Ascending aorta (tissue), 2 donors: ENCODE measurements at places on chromosomes 7 and 10.

- no peaks in the 10 kb centered on the region for H3K27me3 ChIP-seq
- H3K4me1 ChIP-seq: no peaks in the 10 kb centered on the region
- DNase-seq: no peak
- no peak overlapping the region for H3K27ac ChIP-seq
These were observed 276.5 kb downstream of the DGKB start for GRCh38 chr7:14626076-14626475.

- H3K27me3 ChIP-seq: no peaks in the 10 kb centered on the region
- DNase-seq: no peak
- no peak overlapping the region for H3K4me3 ChIP-seq
- H3K4me1 ChIP-seq: no peaks in the 10 kb centered on the region
These were observed 162.9 kb upstream of the PRSS58 start for GRCh38 chr7:142420554-142421362.

GRCh38 chr10:129844216-129844766 is 119.8 kb downstream of the EBF3 start:
- DNase-seq: no peak
- no peaks in the 10 kb centered on the region for H3K27me3 ChIP-seq
- H3K36me3 ChIP-seq: no peaks in the 10 kb centered on the region
- no peak overlapping the region for H3K27ac ChIP-seq
- no peaks in the 10 kb centered on the region for H3K4me1 ChIP-seq

- H3K36me3 ChIP-seq: peaks cover 12% of the 10 kb centered on the region
- no peak for DNase-seq
- H3K4me3 ChIP-seq: peak overlapping the region; percentile 29
- H3K27me3 ChIP-seq: no peaks in the 10 kb centered on the region
- peak overlapping the region; percentile 73 for H3K27ac ChIP-seq
These were observed 19.4 kb downstream of the ITGB1 start for GRCh38 chr10:32938554-32939061.

DNA sequence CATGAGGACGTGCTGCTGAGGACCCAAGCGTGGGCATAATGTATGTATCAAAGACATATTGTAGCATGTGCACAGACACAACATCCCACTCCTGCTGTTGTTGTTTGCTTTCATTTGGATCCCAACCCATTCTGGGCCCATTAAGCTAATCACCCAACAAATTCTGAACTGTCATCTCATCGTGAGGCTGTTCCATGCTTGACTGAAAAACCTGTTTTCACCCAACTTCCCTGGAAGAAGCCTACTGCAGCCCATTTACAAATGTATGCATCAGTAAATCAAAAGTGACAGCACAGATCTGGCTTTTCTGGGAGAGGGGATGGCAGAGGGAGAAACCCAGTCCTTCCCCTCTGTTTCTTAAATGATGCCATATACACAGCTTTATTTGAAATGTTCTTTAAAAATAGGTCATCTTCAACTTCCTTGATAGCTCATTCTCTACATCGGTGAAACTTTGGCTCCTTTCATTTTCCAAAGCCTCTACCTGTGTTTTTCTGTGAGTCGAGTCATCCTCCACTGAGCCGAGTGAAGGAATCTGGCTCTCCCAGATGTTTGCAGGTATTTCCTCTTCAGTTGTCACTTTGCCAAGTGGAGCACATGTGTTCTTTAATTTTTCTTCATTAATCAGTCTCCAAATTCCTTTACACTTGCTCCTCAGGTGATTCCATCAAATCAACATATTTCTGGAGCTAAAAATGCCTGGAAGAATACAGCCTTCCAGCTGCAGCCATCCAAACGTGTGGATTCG is 151.8 kb downstream of the CHN2 start:
- no peak overlapping the region for H3K27ac ChIP-seq
- no peaks in the 10 kb centered on the region for H3K4me1 ChIP-seq
- no peak for DNase-seq
- H3K36me3 ChIP-seq: no peaks in the 10 kb centered on the region
- H3K4me3 ChIP-seq: no peak overlapping the region

- no peak for DNase-seq
- H3K4me3 ChIP-seq: no peak overlapping the region
These were observed 313.5 kb downstream of the CCDC3 start for GRCh38 chr10:12687996-12688395.

- H3K4me3 ChIP-seq: no peak overlapping the region
- H3K36me3 ChIP-seq: no peaks in the 10 kb centered on the region
- peaks cover 21% of the 10 kb centered on the region for H3K4me1 ChIP-seq
- H3K27me3 ChIP-seq: no peaks in the 10 kb centered on the region
These were observed 4.9 kb downstream of the TMEM270 start for GRCh38 chr7:73865738-73866445.

DNA sequence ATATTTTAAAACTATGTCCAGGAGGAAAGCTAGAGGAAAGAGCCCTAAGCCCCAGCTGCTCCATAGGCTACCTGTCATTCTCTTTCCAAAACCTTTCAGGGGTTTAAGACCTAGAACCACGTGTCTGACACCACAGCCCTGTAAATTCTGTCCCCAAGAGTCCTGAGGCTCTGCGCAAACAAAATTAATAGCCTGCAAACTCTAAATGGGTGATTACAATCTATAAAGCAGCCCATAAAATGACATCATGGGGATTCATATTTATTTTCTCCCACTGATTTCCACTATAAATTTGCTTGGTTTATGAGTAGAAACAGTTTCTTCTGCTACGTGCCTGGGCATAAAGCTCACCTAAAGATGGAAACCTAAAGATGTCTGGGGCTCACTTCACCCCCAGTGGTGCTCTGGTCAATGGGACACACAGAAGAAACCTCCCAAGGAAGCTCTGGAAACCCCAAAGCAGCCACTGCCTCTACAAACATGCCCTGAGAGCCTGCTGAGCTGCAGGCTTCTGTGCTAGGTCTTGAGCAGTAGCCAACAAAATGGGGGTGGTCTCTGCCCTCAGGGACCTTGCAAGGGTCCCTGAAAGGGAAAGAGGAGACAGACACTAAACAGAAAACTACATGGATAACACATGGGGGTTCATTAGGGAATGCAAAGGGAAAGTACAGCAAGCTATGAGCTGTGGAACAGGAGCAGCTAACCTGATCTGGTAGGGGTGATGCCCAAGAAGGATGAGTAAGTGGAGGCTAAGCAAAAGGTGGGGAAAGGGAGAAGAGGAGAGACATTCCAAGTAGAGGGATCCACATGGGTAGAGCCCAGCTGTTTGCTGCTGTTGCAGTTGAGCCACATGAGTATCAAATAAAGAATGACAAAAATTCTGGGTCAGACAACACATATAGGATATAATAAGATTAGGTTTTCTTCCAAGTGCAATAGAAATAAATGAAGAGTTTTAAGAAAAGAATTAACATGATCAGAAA is 331.7 kb downstream of the KCNMA1 start:
- peaks cover 29% of the 10 kb centered on the region for H3K4me1 ChIP-seq
- no peak for DNase-seq
- H3K36me3 ChIP-seq: no peaks in the 10 kb centered on the region
- H3K4me3 ChIP-seq: no peak overlapping the region
- no peak overlapping the region for H3K27ac ChIP-seq

- no peak overlapping the region for H3K27ac ChIP-seq
- H3K27me3 ChIP-seq: no peaks in the 10 kb centered on the region
- H3K4me1 ChIP-seq: no peaks in the 10 kb centered on the region
- no peak for DNase-seq
These were observed 24.1 kb upstream of the FFAR4 start for GRCh38 chr10:93542358-93542791.

DNA sequence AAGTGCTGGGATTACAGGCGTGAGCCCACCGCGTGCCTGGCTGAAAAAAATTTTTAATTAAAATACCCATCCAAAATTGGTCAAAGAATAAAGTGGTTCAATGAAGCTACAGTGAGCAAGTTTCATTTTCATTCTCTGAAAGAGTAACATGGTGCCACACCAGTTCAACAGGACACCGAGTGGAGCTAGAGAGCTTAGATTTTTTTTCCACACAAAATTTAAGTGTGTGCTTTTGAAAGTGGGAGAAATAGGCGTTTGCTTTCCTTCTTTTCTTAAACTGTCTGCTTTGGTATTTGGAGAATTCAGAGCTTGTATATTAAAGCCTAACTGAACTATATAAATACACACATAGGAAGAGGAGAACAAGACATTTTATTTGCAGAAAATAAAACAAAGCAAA is 43.4 kb downstream of the BPGM start:
- H3K27ac ChIP-seq: peak overlapping the region; percentile 95
- peak overlapping the region; percentile 68 for H3K4me3 ChIP-seq
- peaks cover 12% of the 10 kb centered on the region for H3K4me1 ChIP-seq
- no peak for DNase-seq

DNA sequence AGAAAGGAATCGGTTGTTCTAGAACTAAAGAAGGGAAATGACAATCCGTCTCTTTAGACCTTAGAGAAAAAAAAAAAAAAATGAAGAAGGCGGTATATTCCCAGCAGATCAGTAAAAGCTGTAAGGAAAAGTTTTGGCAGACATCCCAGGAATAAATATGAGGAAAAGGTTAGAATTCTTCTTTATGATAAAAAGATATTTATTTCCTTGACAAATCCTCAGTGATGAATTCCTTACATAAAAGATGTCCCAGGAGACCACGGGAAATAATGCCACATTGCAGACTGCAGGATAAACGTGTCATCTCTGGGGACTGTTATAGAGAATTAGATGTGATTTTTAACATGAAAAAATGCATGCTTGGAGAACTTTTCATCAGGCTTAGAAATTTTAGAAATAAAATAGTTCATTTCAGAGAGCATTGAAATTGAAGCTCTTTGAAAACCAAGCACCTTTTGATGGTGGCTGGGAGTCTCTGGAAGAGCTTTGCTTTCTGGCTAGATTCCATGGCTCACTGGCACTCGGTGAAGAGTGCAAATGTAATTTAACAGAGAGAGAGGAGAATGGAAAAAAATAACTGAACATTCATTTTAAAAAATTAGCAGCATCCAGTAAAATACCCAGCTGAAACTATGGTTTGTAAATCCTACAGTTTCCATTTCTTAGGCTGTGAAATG is 98.2 kb downstream of the PRPF18 start:
- H3K27me3 ChIP-seq: no peaks in the 10 kb centered on the region
- no peaks in the 10 kb centered on the region for H3K36me3 ChIP-seq
- DNase-seq: no peak
- no peaks in the 10 kb centered on the region for H3K4me1 ChIP-seq

- no peak for DNase-seq
- H3K36me3 ChIP-seq: no peaks in the 10 kb centered on the region
- H3K4me3 ChIP-seq: no peak within 1 kb of the TSS
- H3K27me3 ChIP-seq: no peaks in the 10 kb centered on the region
These were observed at the start of gene LRRTM3 for GRCh38 chr10:66925896-66926715. LRRTM3 (plus strand) TSS chr10:66926036.

DNA sequence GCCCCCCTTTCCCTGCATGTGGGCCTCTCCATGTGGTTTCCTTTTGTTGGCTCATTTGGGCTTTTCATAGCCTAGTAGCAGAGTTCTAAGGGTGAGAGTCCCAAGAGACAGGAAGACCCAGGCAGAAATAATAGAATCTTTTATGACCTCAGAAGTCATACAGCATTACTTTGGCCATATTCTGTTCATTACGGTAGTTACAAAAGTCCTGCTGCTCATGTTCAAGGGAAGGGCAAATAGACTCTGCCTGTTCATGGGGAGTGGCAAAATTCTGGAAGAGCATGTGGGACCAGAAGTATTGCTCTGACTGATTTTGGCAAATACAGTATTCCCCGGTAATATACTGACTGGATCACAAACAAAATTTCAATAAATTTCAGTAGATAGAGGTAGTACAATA is 910.3 kb downstream of the LRMDA start:
- H3K4me3 ChIP-seq: no peak overlapping the region
- no peaks in the 10 kb centered on the region for H3K27me3 ChIP-seq
- no peaks in the 10 kb centered on the region for H3K36me3 ChIP-seq
- H3K27ac ChIP-seq: no peak overlapping the region
- no peaks in the 10 kb centered on the region for H3K4me1 ChIP-seq
- no peak for DNase-seq

- no peaks in the 10 kb centered on the region for H3K27me3 ChIP-seq
- no peaks in the 10 kb centered on the region for H3K4me1 ChIP-seq
- H3K27ac ChIP-seq: no peak overlapping the region
- no peak overlapping the region for H3K4me3 ChIP-seq
These were observed 134.0 kb downstream of the TPST1 start for GRCh38 chr7:66339141-66339540.

DNA sequence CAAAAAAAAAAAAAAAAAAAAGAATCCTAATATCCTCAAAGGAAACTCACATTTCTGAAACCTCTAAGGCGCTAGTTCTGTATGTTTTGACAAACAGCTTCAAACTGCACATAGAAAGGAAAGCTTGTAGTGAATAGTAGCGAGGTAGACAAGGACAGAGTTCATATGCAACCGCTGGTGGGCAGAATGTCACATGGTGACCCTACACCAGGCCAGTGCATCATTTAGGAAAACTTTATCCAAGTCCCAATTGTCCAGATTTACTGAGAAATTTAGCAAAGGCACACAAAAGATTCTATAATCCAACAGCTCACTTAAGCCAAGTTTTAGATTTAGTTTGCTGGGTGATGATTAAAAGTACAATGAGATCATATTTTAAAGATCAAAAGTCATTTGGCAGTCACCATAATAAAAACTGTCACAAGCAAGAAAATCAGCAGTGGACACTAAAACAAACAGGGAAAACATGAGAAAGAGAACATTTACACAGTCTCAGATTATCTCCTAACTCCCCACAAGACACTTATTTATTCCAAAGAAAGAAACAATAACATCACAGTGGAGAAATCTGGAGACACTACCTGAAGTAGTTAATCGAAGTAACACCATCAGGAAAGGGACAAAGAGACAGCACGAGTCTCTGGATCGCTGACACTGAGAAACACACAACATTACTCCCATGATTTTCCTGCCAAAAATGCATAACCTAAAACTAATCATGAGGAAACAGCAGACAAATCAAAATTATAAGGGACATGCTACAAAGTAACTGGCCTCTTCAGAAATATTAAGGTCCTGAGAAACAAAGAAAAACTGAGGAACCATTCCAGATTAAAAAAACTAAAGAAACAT is 20.2 kb downstream of the FAM204A start:
- no peaks in the 10 kb centered on the region for H3K4me1 ChIP-seq
- H3K4me3 ChIP-seq: no peak overlapping the region
- peaks cover 6% of the 10 kb centered on the region for H3K36me3 ChIP-seq
- peak overlapping the region; percentile 38 for H3K27ac ChIP-seq

DNA sequence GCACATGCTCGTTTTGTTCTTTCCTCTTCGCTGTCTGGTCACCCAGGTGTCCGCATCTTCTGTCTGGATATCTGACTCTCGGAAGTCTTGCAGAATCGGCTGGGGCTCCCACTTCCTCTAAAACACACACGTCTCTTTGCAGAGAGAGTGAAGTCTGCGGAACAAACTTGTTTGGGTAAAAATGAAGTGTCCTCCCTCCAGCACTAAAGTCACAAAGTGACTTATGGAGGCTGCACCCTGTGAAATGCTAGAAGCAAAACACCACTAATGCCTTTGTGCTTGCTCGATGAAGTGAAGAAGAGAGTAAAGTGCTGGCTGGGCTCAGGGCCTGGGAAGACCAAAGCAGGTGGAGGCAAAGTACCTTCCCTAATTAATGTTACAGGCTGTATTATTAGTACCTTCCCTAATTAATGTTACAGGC is 71.4 kb downstream of the FGFR2 start:
- H3K4me3 ChIP-seq: no peak overlapping the region
- no peaks in the 10 kb centered on the region for H3K27me3 ChIP-seq
- H3K36me3 ChIP-seq: no peaks in the 10 kb centered on the region
- H3K4me1 ChIP-seq: no peaks in the 10 kb centered on the region
- H3K27ac ChIP-seq: no peak overlapping the region

- DNase-seq: no peak
- no peak overlapping the region for H3K4me3 ChIP-seq
- H3K27me3 ChIP-seq: no peaks in the 10 kb centered on the region
These were observed 224.7 kb downstream of the MLLT10 start for GRCh38 chr10:21758696-21759095.
